ENCODE measurements at places on chromosomes 16 and 17.

- DNase-seq: no peak
These were observed 2.8 kb upstream of the ACSF3 start for GRCh38 chr16:89090669-89091426.

- DNase-seq: no peak
These were observed 10.0 kb downstream of the DUS2 start for GRCh38 chr16:68033101-68033500.

DNA sequence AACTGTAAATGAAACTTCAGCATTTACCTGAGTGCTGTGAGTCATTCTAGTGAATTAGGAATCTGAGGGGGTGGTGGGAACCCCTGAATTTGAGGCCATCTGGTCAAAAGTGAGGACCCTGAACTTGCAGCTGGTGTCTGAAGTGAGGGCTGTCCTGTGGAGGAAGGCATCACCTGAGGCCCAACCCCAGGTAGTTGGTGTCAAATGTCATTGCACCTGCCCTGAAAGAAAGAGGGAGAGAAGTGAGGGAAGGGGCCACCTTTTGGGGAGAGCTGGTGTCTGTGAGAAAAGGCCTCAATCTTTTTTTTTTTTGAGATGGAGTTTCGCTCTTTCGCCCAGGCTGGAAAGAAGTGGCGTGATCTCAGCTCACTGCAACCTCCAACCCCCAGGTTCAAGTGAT lies 12.5 kb upstream of the PRPSAP1 start:
- DNase-seq: no peak

GRCh38 chr16:89984216-89984615 lies 35.0 kb downstream of the DBNDD1 start:
- no peak for DNase-seq

DNA sequence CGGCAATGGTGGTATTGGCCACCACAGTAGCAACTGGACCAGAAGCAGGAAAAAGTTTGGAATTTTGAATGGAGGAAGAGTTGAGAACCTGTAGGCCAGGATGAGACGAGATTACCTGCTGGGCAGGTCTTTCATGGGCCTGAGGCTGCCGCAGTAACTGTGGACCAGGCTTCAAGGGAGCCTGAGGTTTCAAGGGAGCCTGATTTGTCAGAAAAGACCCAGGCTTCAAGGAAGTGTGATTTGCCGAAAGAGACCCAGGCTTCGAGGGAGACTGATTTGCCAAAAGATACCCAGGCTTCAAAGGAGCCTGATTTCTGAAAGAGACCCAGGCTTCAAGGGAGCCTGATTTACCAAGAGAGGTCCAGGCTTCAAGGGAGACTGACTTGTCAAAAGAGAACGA lies 66.6 kb upstream of the ARL4D start:
- DNase-seq: no peak

Measured in SK-MEL-5 (cell line).